Stimulated activated CD4-positive, alpha-beta T cell treated with anti-CD3 and anti-CD28 coated beads, Interleukin-2, amount 100 ng/mL, for 48 hours (primary cell): ENCODE measurements at places on chromosomes 2 and 18.
A peak's percentile ranks its signal among the peaks of the same experiment; 100 is the strongest.

GRCh38 chr2:218880859-218881594 is 375 bp downstream of the WNT10A start:
- DNase-seq, result no peak

DNA sequence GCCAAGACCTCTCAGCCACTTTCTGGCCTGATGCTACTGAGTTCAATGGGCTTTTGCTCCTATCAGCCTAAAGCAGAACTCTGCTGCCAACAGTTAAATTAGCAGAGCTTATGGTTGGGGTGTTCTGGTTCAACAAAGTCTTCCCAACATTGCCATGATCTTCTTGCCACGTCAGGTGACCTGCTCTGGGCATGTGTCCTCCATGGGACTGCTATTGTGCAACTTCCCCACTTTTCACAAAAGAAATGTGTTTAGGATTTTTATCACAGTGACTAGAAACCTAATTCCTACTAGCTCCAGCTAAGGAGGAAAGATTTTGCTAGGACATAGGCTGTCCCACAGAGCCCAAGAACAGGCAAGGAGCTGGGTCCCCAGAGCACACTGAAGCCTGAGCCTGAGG is 56.4 kb downstream of the ALK start:
- DNase-seq, result no peak

GRCh38 chr18:7779211-7779610 is 212.1 kb downstream of the PTPRM start:
- no peak for DNase-seq

- peak; percentile 64 for DNase-seq
Measured at GRCh38 chr2:71157124-71157793, 26.8 kb downstream of the MPHOSPH10 start.

DNA sequence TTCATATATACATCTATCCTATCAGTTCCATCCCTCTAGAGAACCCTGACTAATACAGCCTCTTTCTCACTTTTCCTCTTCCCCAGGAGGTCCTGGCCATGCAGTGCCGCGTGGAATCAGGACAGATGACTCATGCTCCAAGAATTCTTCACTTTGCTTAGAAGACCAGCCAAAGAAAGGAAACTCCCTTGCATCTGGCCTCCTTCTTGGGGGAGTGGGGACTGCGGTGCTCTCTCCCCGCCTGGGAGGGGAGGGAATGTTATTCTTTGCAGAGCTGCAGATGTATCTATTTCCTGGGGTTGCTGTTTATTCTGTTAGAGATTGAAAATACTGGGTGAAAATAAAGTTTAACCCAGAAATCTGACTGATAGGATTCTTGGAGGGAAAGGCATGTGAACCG is 111.5 kb upstream of the SH3BP4 start:
- no peak for DNase-seq

DNA sequence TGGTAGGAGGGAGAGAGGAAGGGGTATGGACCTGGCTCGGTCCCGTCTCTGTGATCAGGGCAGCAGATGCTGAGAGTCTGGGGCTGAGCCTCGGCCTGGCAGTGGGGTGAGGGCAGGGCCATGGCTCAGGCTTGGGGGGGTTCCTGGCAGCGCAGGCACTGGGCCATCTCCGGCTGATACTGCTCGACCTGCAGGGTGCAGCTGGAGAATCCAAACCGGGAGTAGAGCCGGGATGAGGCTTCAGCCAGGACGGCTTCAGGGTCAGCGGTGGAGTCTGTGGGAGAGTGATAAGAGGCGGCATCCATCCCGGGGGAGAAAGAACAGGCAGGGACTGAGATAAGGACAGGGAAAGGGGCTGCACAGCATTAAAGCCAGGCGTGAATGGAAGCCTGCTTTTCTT is 7.7 kb downstream of the SLC30A3 start:
- DNase-seq, result no peak

GRCh38 chr2:100036793-100037192 is 105.6 kb downstream of the AFF3 start:
- no peak for DNase-seq

GRCh38 chr2:188852772-188853171 is 121.4 kb upstream of the COL3A1 start:
- DNase-seq, result no peak

DNA sequence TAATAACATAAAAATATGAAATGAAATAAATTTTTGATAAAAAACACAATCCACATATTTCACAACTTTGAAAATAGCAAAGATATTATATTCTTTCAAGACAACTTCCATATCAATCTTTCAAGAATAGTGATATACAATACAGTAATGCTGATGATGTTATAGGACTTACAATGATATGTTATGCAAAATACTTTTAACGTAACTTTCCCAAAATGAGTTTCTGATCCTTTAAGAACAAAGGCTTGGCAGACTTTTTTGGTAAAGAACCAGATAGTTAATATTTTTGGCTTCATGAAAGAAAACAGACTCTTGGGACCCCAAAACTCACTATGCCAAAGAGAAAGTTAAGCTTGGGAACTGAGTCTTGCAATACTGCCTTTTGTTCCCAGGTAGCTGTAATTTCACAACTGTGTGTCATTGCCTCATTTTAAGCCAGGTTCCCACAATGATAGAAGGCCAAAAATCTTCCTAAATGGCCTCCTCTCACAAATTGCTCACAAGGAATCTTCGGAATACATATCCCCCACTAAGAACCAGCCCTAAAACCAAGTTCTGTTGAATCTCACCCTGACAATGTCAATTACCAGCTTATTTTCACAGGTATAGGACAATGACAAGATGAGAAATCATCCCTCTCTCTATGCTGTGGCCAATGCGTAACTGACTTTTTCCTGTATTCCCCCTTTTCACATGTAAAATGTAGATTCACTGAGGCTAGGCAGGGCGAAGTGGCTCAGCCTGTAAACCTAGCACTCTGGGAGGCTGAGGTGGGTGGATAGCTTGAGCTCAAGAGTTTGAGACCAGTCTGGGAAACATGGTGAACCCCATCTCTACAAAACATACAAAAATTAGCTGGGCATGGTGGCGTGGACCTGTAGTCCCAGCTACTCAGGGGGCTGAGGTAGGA is 54.8 kb upstream of the STRN start:
- no peak for DNase-seq

GRCh38 chr18:11149441-11150270 is at the start of gene PIEZO2:
Gene PIEZO2, minus strand, starts transcription at chr18:11149569. Its CDS starts 981 bp downstream, at chr18:11148588.
- DNase-seq, result no peak
